ENCODE measurements at places on chromosomes 6 and 20. TPM values are rescaled to one million over a fixed set of nuclear protein-coding genes. Genes with fewer than 3 reads are reported as not detected.

Gene DEFB124
- not detected for total RNA-seq

Gene POU5F1
- not detected for total RNA-seq

Gene ITPA
- total RNA-seq: 10.8 TPM

Gene PRDM13
- under 0.01 TPM for total RNA-seq

Gene GNMT
- total RNA-seq: 0.63 TPM

Gene SPATA25
- total RNA-seq: 0.52 TPM

Gene TRAM2
- 5.7 TPM for total RNA-seq

Gene EBF4
- 0.63 TPM for total RNA-seq

Gene CRIP3
- total RNA-seq: 0.84 TPM

Gene SGK2
- 0.10 TPM for total RNA-seq

Gene ELOVL2
- total RNA-seq: not detected

Gene HSPA12B
- total RNA-seq: not detected

Gene SALL4
- total RNA-seq: not detected
